NCI-H2227 treated with DMSO at 0.1 percent for 48 hours (cell line): ENCODE measurements at places on chromosomes 7 and 10.

DNA sequence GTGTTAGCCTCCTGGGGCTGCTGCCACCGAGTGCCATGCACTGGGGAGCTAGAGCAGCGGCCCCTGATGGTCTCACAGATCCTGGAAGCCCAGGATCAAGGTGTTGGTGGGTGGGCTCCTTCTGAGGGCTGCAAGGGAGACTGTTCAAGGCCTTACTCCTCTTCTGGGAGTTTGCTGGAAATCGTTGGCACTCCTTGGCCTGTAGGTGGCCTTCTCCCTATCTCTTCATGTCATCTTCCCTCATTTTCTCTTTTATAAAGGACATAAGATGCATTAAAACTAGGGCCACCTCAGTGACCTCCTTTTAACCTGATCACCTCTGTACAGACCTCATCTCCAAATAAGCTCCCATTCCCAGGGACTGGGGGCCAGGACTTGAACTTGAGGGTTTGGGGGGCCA is 27.0 kb upstream of the ZNF862 start:
- no peak for DNase-seq

GRCh38 chr10:123926401-123927264 is 35.0 kb upstream of the CPXM2 start:
- DNase-seq: no peak

- DNase-seq: no peak
Observed at GRCh38 chr10:95429639-95430038, 131.5 kb downstream of the SORBS1 start.

GRCh38 chr10:118816471-118817168 is 61.9 kb upstream of the CACUL1 start:
- DNase-seq: no peak

DNA sequence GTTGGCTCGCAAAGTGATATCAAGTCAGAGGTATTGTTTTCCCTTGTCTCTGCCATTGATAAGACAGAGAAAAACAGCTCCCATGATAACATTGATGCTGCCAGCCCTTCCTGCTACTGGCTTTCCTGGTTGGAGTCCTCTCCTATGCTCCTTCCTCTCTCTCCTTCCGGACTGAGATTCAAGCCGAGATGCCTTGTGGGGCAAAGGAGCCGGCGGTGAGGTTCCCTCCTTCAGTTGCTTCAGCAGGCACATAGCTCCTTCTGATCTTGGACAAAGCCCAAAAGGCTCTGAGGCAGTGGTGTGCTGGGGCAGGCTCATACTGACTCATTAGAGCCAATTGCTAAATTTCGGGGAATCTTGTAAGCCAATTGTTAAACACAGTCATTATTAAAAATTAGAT is 8.8 kb upstream of the ZCCHC24 start:
- no peak for DNase-seq

- DNase-seq: peak; percentile 59
Observed at GRCh38 chr10:12710594-12711349, 290.7 kb downstream of the CCDC3 start.

DNA sequence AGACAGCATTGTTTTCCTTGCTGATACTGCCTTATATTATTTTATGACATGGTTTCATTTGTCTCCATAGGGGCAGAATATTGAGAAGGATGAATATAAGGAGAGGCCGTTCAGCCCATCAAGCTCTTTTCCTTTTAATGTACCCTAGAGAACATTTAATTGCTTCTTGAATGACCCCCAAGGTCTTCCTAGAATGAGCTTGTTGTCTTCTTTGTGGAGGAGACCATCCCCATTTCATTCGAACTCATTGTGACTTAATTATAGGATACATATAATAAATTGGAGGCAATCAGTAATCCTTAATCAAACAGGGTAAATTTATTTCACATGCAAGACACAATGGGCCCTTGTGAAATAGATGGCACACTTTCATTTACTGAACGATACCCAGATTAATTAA is 231.3 kb downstream of the MDFIC start:
- no peak for DNase-seq

GRCh38 chr10:14532473-14533251 is 201.9 kb upstream of the FRMD4A start:
- peak; percentile 7 for DNase-seq

GRCh38 chr7:101378751-101379174 is 16.1 kb downstream of the COL26A1 start:
- DNase-seq: no peak

DNA sequence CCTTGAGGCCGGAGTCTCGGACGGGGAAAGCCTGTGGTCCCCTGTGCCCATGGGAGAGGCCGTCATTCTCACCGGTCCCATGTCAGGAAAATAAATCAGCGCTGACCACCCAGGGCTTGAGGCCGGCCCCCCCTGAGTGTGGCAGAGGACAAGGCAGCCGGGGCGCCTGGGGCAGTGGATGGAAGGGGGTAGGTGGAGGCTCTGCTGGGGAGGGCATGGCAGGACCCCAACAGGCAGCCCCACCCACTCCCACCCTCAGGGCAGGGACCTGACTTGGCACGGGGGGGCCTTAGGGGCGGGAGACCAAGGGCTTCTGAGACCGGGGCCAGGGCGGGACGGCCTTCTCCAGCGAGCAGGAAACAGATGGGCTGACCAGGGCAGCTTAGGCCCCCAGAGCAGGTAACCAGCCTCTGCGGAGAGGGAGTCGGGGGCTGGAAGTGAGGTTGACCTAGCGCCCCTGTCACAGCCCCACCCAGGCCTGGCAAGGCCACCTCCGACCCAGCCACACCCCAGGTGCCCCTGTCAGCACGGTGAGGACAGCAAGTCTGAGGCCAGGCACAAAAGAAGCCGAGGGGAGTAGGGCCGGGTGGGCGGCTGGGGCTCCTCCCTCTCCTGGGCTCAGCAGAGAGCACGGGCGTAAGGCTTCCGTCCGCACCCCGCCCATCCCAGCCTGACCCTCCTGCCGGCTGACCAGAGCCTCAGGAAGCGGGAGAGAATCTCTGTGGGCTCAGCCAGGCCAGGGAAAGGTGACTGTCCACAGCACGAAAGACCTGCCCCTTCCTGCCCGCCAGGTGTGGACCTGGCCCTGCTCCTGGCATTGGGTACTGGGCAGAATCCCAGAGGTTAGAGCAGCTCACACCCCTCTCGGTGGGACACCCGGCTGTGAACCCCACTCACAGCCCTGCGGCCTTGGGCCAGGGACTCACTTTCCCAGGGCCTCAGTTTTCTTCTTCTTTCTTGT is 87.4 kb downstream of the FOXL3 start:
- no peak for DNase-seq

DNA sequence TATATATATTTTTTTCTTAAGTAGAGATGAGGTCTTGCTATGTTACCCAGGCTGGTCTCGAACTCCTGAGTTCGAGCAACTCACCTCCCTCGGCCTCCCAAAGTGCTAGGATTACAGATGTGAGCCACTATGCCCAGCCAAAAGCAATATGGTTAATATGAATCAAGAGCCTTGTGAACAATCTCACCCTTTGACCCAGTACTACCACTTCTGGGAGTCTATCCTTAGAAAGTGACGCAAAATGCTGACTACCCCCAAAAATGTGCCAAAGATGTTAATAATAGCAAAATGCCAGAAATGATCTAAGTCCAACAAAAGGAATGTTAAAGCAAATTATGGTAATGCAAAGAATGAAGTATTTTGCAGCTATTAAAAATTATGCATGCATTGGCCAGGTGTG is 44.3 kb downstream of the HOXA1 start:
- no peak for DNase-seq

DNA sequence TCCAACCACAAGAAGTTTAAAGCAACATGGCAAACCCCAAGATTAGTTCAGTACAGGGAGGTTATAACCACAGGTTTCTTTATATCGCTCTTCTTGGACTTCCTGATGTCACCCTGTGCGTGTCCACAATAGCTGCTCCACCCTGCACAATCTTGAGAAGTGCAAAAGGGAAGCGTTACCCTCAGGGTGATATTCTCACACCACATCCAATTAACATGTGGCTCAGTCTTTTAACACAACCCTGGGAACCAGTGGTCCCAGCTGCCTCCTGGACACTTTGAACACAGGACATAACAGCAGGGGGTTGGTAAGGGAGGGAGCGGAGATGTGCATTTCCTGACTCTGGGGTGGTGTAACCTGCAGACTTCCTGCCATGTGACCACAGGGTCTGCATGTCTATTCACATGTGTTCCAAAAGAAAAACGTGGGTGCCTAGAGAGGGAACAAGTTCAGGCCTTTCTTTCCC is 64.6 kb downstream of the GSAP start:
- DNase-seq: no peak

DNA sequence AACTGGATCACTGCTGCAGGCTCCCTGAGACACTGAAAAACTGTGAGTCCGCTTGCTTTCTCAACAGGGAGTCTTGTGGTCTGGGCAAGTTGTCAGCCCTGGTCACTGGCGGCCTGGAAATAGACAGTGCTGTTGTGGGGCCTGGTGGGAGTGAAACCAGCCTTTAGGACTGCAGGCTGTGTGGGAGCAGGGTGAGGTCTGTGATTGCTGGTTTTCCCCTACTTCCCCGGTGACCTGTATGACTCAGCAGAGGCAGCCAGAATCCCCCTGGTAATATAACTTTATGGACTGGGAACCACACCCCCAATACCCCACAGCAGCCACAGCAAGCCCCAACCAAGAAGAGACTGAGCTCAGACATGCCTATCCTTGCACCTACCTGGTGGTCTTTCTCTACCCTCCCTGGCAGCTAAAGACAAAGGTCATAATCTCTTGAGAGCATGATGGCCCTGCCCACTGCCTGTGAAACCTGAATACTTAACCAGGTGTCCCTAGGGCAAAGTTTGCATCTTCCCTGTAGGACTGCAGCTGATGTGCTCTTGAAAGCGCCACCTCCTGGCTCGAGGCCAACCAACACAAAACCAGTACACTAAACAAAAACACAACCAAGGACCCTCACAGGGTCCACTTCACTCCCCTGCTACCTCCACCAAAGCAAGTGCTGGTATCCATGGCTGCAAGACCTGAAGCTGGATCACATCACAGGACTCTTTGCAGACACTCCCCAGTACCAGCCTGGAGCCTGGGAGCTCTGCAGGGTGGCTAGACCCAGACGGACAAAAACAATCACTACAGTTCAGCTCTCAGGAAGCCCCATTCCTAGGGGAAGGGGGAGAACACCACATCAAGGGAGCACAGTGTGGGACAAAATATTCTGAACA is 7.2 kb upstream of the ADAM22 start:
- no peak for DNase-seq

DNA sequence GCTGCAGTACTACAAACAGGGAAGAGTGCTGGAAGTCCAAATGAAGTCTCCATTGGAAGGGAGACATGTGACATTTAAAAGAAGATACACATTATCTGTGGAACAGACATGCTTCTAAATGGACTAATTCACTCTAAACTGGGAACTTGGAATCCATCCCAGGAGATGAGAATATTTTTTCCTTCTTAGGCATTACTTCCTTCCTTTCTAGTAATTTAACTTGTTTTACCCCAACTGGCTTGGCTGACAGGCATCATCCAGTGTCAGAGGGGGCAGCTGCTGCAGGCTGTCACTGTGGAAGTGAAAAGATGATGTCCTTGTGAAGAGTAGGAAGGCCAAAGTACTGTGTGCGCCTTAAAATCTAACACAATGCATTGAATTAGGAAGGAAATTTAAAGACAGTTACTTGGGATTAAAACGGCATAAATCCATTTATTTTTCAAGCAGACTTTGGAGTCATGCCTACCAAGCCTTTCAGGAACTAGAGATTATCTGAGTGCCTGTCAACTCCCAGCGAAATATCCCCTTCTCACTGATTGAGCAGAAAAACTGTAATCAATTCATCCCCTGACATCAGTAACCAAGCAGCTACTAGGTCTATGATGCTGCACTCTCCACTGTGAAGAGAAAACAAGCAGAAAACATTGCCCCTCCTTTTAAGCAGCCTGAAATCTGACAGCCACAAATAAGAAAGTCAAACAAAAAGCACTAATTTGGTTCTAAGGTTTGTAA is 161.2 kb downstream of the DGKI start:
- DNase-seq: no peak

- DNase-seq: no peak
Observed at GRCh38 chr10:114647545-114648138, 10.4 kb downstream of the ABLIM1 start.

- DNase-seq: no peak
Observed at GRCh38 chr7:90596671-90597562, 796 bp downstream of the CDK14 start.

- no peak for DNase-seq
Observed at GRCh38 chr7:101813402-101814019, 3.9 kb upstream of the CUX1 start.

GRCh38 chr7:115276791-115277190 is 354.9 kb downstream of the MDFIC start:
- no peak for DNase-seq

GRCh38 chr10:127088908-127089307 is 107.5 kb downstream of the INSYN2A start:
- no peak for DNase-seq

DNA sequence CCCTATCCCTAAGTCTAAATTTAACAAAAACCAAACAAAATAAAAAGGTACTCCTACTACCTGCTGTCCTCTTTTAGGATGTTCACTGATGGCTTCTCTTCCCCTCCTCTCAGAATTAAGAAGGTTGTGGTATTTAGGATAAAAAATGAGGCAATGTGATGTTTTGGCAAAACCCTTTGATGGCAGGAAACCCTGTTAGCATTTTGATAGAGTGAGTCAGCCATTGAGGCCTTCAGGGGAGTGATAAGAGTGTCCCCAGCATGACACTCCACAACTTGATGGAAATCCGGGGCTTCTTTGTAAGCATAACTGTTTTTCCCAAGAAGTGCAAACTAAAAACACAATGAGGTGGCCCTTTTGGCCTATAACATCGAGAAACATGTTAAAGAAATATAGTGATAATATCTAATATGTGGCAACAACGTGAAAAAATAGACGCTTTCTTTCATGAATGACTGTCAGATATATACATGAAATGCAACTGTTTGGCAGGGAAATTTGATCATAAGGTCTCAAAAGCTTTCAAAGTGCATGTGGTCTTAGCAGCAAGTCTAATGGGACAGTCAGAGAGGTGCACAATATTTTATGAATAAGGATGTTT is 55.0 kb downstream of the PRTFDC1 start:
- DNase-seq: no peak
